Stimulated activated CD4-positive, alpha-beta T cell treated with anti-CD3 and anti-CD28 coated beads, Interleukin-4, amount 100 ng/mL, for 48 hours (primary cell): ENCODE measurements at places on chromosomes 1 and 21.

DNA sequence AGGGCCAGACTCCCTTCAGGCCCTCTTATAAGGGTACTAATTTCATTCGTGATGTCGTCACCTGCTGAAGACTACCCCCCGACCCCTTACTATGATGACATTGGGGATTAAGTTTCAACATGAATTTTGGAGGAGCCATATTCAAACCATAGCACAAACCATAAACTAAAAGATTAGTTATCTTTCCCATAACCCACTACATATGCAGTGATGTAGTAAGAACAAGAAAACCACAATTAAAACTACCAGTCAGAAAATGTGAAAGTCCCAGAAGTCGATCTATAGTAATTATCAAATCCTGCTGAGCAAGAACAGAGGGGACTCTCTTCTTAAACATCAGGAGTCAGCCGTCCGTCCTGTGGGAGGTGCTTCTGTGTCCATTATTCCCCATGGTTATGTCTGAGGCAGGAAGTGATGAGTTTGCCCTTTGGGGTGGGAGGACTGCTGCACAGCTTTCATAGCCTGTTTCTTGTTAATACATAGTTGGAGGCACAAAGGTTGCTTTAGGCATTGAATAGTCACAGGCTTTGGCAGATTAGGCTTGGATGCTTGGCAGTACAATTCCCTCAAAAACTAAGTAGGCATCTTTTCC lies 35.9 kb upstream of the PTGFRN start:
- DNase-seq: no peak

- DNase-seq: no peak
Observed at GRCh38 chr1:29984862-29985605, 738.4 kb downstream of the MATN1 start.

DNA sequence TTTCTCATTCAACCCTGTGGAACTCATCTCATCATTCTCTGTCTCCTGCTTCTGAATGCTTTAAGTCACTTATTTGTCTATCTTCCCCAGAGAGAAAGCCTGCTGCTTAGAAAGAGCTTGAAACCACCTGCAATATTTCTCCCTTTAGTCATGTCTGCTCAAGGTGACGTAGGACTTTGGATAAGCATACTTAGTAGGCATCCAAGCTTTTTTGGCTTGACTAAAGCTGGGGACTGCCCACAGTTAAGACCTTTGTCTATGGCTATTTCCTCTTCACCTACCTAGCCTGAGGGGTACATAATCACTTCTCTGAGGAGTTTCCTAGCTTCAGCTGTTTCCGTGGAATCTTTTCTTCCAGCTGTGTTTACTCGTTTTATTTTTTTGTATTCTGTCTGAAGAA lies 665.8 kb upstream of the CAMK1G start:
- no peak for DNase-seq

- no peak for DNase-seq
Observed at GRCh38 chr1:115134231-115134630, 44.9 kb upstream of the TSPAN2 start.

DNA sequence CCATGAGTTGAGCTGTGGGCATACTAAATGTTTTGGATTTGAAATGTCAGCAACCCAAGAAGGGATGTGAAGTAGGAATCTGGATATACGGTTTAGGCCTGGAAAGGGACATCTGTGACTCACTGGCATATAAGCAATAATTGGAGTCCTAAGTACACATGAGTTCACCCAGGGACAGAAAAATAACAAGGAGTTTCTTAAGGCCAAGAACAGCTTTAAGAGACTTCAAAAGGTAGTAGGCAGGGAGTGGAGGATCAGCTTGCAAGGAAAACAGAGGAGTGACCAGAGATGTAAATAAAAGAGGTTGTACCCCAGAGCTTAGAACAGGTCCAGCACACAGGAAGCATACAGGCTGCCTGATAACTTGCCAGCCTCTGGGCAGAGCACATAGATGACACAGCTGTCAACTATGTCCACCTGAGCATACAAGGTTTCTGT lies 28.1 kb downstream of the TMEM50B start:
- DNase-seq: no peak

DNA sequence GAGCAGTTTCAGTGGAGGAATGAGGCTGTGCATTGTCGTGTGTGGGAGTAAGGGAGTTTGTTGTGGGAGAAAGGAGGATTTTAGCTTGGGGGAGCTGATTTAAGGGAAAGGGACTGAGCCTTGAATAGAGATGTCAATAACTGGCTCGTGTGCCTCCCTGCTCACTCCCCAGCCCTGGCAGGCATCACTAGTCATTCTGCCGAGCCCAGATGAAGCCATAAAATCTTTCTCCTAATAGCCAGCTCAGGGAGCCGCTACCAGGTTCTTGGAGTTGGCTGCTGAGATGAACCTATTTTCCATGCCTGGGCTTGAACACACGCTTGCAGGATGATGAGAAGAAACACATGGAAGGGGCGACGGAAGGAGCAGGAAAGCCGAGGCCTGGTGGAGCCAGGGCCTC lies 65.0 kb upstream of the POU3F1 start:
- DNase-seq: no peak

- no peak for DNase-seq
Observed at GRCh38 chr1:207034998-207035397, 2.4 kb upstream of the C1orf116 start.

GRCh38 chr1:54487571-54488050 lies 60.4 kb upstream of the ACOT11 start:
- no peak for DNase-seq

GRCh38 chr1:183869664-183870063 lies 64.7 kb downstream of the RGL1 start:
- no peak for DNase-seq

- no peak for DNase-seq
Observed at GRCh38 chr1:228417061-228417460, 400 bp upstream of the TRIM17 start.

DNA sequence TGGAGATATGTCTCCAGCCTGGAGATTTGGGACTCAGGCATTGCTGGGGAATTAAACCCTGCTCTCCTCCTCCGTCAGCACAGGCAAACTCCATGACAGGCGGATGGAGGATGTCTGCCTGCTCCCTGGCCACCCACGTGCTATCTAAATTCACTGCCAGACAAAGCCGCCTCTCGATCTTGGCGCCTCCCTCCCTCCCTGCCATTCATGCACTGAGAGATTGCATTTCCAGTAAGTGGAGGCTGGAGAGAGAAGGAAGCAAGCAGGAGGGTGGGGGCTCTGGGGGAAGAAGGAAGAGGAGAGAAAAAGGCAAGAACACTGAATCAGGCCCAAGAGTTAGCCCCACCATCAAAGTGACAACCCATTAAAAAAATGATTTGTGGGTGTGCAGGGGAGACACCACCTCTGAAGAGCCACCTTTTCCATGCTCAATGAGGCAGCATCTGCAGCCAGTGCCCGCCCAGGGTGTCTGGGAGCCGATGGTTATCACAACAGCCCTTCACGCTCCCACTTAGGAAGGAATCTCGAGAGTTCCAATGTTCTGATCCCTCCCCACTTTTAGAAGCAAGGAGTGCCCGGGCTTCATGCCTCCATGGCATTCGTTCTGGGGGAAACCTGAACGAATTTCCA lies 183.0 kb downstream of the HIVEP3 start:
- no peak for DNase-seq

DNA sequence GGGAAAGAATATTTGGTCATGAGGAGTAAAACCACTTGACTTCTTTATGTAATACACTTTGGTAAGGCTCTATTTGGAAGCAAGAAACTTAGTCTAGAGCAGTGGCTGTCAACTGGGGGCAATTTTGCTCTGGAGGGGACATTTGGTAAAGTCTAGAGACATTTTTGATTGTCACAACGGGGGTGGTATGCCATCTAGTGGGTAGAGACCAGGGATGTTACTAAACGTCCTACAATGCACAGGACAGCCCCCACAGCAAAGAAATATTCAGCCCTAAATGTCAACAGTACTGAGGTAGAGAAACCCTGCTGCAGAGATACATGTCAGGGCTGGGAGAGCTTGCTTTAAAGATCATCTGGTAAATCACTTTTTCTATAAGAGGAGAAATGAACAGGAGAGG lies 13.5 kb downstream of the FUCA1 start:
- no peak for DNase-seq

- no peak for DNase-seq
Observed at GRCh38 chr1:179984101-179984500, 29.5 kb downstream of the CEP350 start.

GRCh38 chr21:45436351-45437065 lies 31.5 kb downstream of the COL18A1 start:
- DNase-seq: no peak

- no peak for DNase-seq
Observed at GRCh38 chr1:45172005-45172404, 34.4 kb downstream of the ZSWIM5 start.

DNA sequence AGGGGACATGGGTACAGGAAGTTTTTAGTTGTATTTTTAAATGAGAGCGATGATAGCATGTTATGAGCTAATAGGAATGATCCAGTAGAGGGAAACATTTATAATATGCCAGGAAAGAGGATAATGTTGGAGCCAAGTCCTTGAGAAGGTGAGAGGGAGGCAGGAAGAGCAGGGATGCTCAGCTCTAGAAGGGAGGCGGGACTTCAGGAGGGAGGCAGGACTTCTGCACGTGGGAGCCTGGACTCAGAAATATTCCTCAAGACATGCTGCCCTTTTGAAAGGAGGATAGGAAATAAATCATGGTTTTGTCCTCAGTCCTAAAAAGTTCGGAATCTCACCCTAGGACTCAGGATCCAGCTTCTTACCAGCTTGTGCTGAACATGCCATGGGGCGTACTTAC lies 5.9 kb downstream of the ADARB1 start:
- DNase-seq: no peak

DNA sequence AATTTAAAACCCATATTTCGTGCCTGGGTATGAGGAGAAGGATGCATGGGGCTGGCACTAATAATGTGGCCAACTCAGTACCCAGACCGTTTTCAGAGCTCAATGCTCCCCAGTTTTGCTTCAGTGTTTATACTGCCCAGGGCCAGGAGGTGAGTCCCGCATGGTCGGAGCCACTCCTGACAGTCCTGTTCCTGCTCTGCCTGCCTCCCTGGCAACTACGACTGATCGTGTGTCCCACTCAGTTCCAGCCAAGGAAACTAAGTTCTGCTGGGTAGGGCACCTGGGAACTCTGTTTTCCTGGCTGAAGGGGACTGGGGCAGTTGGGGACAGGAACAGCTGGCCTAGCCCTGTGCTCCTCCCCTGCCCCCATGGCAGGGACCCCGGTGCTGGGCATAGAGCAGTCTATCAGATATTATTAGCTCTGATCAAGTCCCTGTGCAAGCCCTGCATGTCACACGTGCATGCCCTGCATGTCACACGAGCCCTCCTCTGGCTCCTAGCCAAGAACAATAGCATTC lies 19.2 kb downstream of the S100A7 start:
- DNase-seq: no peak

DNA sequence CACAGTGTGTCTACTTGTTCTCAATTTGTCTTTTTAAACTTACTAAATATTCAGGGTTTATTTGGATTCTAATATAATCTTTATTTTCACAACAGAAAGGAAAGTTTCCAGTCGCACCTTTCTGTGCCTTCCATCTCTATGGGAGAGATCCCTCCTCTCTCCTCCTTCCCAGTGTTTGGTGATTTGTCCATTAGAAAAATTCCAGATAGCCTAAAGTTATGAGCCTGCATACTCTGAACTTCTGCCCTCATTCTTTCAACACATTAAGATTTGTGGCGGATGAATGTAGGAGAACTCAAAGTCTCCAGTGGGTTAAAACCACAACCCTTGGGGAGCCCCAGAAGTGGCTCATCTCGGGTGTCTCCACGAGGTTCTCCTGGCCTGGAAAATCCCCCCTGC lies 3.6 kb downstream of the NHLH2 start:
- no peak for DNase-seq
